CD4-positive, alpha-beta T cell treated with Interleukin-17A for 1 hour (primary cell): ENCODE measurements at places on chromosomes 1 and 21.
A peak's percentile ranks its signal among the peaks of the same experiment; 100 is the strongest.

DNA sequence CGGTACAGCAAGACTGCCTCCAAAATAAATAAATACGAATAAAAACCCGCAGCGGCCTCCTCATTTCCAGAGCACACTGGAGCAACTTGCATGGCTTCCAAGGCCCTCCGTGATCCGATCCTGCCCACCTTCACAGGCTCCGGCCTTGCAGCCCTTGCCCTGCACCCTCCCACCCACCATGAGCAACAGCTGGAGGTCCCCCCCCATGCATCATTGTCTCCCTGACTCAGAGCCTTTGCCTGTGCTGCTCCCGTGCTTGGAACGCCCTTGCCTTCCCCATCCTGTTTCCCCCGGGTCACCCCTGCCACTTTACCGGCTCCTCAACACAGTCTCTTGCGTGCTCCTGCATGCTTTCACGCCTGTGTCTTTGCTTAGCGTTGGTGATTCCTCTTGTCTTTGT lies 71.0 kb upstream of the ANGPTL1 start:
- DNase-seq, result no peak

GRCh38 chr1:60921175-60921574 lies 161.2 kb upstream of the NFIA start:
- DNase-seq, result no peak

DNA sequence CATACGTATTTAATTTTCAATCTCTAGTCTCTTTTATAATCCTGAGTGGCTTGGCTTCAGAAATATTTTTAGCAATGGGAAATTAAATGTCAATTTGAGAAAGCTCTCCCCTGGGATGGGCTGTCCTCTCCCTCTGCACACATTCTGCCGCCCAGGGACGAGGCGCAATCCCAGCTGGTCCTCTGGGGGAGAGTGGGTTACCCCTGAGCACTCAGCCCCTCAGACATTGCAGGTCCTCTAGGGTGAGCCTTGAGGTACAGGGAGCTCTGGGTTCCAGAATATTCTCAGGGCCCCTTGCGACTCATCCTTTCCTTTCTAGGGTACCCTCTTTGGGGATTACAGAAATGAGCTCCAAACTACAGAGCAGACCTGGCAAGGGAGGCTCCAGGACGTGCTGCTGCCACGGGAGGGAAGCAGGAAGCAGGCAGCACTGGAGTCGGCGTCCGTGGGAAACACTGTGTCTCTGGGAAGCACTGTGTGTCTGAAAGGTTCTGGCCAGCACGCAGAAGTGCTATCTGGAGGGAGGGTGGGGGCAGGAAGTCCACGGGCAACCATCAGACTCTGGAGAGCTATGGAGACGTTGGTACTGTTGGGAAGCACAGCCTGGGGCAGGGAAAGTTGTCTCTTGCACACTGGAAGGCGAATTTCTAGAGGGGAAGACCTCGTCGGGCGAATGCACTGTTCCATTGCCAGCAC lies 343.3 kb upstream of the VAMP3 start:
- DNase-seq, result no peak

DNA sequence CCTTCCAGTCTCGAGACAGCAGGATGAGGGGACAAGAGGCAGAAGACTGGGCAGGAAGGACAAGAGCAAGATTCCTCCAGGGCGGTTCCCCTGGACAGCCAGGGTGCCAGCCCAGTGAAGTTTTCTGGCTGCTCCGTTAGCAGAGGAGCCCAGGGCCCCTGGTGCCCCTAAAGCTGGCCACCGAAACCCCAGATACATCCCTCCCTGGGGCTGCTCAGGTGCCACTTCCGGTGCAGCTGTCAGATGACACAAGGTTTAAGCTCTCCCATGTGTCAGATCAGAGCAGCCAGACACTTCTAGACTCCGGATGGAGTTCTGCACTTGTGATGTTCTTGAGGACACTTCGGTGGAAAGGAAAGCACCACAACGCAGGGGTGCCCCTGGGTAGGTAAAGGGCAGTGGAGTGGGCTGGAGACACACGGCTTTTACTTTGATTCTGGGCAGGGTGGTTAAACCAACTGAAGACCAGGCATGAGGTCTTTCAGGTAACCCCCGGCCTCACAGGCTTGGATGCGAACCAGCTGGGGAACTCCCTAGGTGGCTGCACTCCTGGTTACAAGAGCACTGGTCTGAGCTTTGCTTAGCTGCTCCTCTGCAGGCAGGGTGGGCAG lies 85.7 kb downstream of the ITPKB start:
- DNase-seq, result peak; percentile 84

DNA sequence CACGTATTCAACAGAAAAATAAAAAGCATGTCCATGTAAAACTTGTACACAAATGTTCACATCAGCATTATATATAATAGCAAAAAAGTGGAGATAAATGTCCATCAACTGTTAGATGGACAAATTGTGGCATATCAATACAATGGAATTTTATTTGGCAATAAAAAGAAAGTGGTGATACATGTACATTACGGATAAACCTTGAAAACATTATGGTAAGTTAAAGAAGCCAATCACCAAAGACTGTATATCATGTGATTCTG lies 76.9 kb downstream of the EIF4G3 start:
- no peak for DNase-seq

DNA sequence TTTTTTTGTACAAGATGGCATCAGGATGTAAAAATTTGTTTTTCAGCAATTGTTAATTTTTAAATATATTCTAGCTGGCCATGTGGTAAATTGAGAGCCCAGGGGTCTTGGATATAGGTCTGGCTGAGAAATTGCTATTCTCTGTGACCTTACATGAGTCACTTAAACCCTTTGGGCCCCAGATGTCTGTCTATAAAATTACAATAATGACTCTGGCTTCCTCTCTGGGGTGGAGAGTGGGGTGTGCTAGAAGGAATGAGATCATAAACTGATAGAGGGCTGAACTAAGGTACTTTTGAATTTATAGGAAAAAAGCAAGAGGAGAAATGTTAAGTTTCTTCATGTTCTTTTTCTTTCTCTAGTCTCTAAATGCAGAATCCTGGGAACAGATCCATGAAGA lies 12.4 kb upstream of the TCHH start:
- no peak for DNase-seq

- no peak for DNase-seq
Measured at GRCh38 chr1:226826479-226827261, 43.7 kb upstream of the PSEN2 start.

DNA sequence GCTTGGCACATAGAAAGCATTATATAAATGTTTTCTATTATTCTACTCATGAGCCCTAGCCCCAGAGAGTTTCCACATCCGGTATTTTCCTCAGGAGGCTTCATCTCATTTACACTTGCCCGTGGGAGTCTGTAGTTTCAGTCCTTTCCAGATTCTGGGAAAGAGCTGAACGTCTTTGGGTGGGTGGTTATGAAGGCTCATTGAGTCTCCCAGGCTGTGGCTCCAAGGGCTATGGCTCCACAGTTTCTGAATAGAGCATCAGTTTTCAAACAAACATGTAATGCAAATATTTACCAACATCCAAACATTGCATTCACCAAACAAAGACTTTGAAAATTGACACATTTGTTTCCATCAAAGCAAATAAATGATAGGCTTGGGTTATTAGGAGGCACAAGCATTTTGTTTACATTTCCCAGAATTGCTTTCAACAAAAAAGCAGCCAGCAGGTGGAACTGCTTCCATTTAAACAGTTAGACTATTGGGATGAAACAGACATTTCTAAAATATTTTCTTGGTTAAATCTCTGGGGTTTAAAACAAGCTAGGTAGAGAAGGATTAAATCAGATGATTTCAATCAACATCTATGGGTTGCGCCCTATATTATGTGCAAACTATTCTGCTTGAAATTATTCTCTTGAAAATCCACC lies 1.3 kb upstream of the LEMD1 start:
- DNase-seq, result no peak

GRCh38 chr1:95094923-95095322 lies 22.2 kb upstream of the ALG14 start:
- DNase-seq, result no peak

- no peak for DNase-seq
Measured at GRCh38 chr1:201640624-201641023, 101.7 kb downstream of the NAV1 start.

GRCh38 chr1:118960567-118961136 lies 27.5 kb downstream of the TBX15 start:
- no peak for DNase-seq

DNA sequence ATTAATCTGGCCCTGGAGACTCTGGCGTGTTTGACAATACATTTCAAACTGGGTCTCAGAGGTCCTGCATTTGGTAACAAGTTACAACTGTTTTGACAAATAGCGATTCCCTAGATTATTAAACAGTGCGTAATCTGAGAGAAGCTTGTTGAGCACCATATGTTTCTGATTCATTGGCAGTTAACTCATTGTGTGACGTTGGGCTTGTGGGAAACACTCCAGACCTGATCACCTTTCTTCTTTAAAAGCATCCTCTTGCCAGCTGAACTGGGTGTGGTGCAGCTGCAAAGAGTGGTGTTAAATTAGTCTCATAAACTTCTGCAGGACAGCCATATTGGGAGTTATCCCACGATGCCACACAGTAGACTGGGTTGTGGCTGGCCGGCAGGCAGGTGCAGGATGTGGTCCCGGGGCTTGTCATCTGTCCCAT lies 82.7 kb downstream of the CDC7 start:
- no peak for DNase-seq

DNA sequence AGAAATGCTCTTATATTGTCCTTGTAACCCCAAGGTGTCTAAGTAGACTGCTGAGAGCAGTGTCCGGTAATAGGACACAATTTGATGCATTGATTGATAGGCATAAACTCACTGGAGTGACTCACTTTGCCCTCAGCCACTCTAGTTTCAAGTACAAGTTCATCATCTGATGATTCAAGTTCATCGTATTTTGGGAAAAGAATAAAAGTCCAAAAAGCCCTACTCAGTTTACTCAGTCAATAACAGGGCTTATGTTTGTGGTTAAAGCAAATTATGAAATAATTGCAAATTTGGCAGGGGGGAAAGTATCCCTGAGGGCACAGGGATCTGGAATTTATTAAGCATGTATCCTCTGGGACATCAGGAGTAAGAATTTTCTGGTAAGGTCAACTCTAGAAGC lies 7.6 kb upstream of the ATF3 start:
- DNase-seq, result no peak

GRCh38 chr1:240503558-240503957 lies 108.4 kb downstream of the GREM2 start:
- DNase-seq, result no peak

DNA sequence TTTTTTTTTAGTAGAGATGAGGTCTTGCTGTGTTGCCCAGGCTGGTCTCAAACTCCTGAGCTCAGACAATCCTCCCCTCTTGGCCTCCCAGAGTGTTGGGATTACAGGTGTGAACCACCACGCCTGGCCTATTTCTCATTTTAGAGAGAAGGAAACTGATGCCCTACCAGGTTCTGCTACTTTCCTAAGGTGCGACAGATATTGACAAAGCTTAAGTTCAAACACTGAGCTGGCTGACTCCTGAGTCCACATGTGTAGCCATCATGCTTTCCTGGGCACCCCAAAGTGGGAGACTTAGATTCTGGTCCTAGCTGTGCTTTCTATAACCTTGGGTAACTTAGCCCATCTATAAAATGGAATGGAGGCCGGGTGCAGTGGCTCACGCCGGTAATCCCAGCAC lies 5.1 kb upstream of the TMEM222 start:
- DNase-seq, result no peak

GRCh38 chr1:160727316-160727640 lies 11.8 kb upstream of the SLAMF7 start:
- DNase-seq, result no peak

DNA sequence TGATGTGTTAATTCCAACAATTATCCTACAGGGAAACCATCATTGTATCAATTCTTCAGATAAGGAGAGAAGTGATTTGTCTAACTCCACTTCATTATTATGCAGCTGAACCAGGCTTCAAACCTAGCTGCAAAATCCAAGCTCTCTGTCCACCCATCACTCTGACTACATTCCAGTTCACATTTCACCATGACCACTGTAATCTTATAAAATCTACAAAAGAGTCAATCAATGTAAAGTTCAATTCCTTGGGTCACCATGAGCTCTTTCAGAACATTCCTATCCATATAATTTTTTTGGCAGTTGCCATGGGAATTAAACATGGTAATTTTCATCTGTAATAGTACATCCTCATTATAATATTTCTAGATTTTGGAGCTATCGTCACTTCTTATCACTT lies 100.9 kb downstream of the PLPPR5 start:
- DNase-seq, result no peak

DNA sequence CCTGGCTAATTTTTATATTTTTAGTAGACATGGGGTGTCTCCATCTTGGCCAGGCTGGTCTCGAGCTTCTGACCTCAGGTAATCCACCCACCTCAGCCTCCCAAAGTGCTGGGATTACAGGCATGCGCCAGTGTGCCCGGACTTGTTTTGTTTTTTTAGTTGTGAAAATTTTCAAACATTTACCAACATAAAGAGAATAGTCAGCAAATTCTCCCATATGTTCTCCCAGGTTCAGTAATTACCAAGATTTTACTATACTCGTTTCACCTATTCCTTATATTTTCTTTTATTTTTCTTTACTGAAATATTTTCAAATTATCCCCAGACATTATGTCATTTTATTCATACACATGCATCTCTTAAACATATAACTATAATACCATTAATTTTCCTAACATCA lies 218.1 kb upstream of the L1TD1 start:
- no peak for DNase-seq

DNA sequence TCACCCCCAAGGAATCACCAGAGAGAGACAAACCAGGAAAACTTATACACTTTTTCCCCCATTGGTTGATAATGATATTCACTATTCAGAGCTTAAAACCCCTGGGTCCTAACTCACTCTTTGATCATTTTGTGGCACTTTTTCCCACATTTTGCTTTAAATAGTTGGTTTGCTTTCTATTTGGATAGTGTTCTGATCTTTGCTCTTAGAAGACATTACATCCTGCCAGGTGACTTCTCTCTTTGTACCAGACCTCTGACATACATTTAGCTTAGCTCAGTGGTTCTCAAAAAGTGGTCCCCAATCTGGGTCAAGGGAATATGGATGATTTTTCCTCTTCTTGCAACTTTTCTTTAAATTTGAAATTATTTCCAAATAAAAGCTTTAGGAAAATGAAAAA lies 228.4 kb downstream of the RPS6KC1 start:
- DNase-seq, result no peak

DNA sequence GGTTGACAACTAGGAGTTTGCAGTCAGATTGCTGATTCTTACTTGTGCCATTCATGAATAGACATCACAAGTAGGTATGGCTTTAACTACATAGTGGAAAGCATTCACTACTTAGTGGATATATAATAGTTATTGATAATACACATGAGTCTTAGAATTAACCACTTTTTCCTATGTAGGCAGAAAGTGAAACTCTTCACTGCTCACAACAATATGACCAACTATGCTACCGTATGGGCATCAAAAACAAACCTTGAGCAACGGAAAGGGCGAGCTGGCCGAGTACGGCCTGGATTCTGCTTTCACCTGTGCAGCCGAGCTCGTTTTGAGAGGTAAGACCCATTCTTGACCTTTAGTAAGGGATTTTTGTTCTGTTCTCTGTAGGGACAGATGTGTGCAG lies 38.7 kb downstream of the DHX9 start:
- DNase-seq, result no peak

GRCh38 chr1:38246955-38247952 lies 200.7 kb upstream of the POU3F1 start:
- no peak for DNase-seq
